ENCODE measurements at places on chromosomes 3 and 15.

DNA sequence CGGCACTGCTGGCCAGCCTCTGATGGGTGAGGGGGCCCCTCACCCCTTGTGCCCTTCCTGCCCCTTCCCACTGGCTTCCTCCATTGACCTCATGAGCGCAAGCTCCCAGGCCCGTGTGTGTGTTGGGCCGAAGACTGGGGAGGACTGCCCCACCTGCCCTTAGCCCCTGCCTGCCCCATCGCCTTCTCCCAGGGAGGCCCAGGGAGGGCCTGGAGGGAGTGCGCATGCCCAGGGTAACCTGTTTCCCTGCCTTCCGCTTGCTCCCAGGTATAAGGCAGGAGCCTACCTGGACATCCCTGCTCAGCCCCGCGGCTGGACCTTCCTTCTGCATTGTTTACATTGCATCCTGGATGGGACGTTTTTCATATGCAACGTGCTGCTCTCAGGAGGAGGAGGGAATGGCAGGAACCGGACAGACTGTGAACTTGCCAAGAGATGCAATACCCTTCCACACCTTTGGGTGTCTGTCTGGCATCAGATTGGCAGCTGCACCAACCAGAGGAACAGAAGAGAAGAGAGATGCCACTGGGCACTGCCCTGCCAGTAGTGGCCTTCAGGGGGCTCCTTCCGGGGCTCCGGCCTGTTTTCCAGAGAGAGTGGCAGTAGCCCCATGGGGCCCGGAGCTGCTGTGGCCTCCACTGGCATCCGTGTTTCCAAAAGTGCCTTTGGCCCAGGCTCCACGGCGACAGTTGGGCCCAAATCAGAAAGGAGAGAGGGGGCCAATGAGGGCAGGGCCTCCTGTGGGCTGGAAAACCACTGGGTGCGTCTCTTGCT is 8.8 kb downstream of the DLL4 start:
- no peak for DNase-seq

- DNase-seq = no peak
Measured at GRCh38 chr3:49132437-49133225, at the start of gene LAMB2. Gene LAMB2 (minus strand): TSS chr3:49133050. CDS start chr3:49132867, 183 bp downstream.

- DNase-seq = no peak
Measured at GRCh38 chr15:80455051-80455648, 51.0 kb downstream of the ARNT2 start.

DNA sequence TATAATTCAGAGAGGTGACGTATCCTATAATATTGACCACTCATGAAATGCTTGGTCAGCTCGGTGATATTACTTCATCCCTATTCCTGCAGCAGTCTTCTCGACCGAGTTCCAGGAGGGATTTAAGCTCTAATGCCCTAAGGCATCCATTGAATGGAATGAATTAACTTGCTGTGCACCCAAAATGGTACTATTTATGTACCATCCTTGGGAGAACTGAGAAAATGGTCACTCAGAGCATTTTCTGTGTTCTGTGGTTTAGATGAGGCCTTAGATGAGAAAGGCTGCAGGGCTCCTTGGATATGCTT is 638 bp downstream of the BLOC1S6 start:
- DNase-seq = no peak

GRCh38 chr3:149273096-149273751 is 51.6 kb upstream of the CP start:
- no peak for DNase-seq

DNA sequence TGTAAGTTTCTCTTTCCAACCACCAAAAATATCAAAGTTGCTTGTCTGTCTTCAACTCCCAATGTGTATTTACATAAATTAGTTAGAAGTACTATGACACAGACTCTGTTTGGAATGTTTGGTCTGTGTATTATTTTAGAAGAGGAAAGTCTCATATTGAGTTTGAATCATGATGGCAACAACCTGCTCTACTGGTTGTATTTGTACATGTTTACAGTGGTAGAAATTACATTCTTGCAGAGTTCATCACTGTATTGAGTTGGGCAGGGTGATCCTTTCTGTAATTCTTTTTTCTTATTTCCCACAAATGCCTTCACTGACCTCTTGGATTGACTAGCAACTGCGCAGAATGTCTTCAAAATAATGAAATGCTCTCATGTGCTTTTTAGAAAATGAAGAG is 149.6 kb downstream of the CHL1 start:
- DNase-seq = no peak

GRCh38 chr3:123805504-123805903 is 78.6 kb downstream of the MYLK start:
- no peak for DNase-seq

GRCh38 chr3:123637131-123637530 is 52.3 kb upstream of the HACD2 start:
- no peak for DNase-seq

DNA sequence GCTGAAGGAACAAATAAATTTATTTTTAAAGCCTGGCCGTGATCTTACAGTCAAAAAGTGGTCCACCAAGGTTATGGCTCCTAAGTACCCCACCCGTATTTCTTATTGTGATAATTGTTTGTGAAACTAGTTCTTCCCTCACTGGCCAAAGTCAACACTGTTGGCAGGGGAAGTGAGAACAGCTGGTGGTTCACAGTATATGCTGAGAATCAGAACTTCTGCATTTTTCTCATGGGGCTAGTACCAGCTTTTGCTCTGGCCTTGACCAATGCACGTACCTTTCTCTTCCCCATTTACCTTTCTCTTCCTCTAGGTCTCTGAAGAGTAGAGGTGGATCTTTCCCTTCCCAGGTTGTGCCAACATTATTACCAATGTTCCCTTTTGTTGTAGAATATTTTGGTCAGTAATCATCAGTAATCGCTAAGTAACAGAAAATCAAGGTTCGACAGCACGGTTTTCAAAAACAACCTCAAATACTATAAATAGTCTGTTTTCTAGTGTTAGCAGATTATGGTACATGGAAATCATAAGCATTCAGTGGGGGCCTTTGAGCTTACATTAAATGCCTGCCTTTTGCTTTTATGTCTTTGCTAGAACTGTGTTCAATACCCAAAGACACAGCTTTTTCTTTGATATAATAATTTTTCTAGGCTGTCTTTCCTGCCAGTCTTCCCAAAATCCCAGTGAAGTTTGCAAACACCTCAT is 268.0 kb downstream of the LPP start:
- no peak for DNase-seq

DNA sequence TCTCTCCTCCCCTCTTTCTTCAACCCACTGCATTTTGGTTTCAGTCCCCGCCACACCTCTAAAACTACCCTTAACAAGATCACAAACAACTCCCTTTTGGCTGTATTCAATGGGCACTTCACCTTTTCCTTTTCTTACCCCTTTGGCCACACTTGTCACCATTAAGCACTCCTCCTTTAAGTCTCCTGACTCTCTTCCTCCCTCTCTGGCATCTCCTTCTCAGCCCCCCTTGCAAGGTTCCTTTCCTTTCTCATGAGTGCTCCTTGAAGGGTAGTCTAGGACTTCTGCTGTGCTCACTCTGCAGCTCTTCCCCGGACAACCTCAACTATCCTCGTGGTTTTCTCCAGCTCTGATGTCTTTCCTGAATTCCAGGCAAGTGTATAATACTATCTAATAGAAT is 103.7 kb downstream of the RPL22L1 start:
- DNase-seq = no peak

GRCh38 chr3:150627557-150627956 is 24.4 kb downstream of the SELENOT start:
- DNase-seq = no peak

- peak; percentile 91 for DNase-seq
Measured at GRCh38 chr15:82108489-82109078, 62.8 kb upstream of the MEX3B start.

- DNase-seq = no peak
Measured at GRCh38 chr3:119590706-119591105, 7.0 kb upstream of the PLA1A start.

- no peak for DNase-seq
Measured at GRCh38 chr3:189099031-189099471, 72.7 kb upstream of the TPRG1 start.

DNA sequence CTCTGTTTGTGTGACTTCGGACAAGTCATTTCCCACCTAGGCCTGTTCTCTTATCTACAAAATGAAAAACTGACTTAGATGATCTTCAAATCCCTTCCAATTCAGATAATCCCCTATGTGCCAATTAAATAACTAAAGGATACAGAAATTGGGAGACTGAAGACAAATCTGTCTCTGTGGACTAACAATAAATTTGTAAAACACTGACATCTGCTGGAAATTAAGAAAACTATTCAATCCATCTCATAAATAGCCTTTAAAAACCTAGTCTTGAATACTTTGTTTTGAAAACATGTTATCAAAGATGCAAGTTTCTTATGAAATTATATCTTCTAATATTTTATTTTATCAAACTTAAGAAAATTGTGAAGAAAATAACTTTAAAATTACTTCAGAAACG is 38.3 kb downstream of the MTHFS start:
- no peak for DNase-seq

GRCh38 chr15:66766282-66767230 is 64.5 kb downstream of the SMAD6 start:
- no peak for DNase-seq

GRCh38 chr3:44061268-44061667 is 180.4 kb upstream of the TOPAZ1 start:
- no peak for DNase-seq

- no peak for DNase-seq
Measured at GRCh38 chr3:122313281-122313680, 11.8 kb upstream of the CSTA start.

DNA sequence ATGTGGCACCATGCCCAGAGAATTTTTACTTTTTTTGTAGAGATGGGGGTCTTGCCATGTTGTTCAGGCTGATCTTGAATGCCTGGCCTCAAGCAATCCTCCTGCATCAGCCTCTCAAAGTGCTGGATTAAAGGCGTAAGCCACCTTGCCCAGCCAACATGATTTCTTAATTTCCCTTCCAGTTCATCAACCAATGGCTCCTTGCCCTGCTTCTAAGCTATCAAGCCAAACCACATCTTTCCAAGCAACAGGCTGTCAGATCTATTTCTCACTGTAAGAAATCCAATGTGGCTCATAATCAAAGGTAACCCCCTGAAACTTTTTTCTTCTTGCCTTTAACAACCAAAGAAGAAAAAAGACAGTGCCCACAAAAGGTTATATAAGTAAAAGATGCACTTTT is 204.2 kb upstream of the ICE2 start:
- no peak for DNase-seq

GRCh38 chr3:61789861-61790260 is 228.5 kb downstream of the PTPRG start:
- no peak for DNase-seq

- DNase-seq = no peak
Measured at GRCh38 chr3:132368515-132368914, 48.8 kb upstream of the DNAJC13 start.

DNA sequence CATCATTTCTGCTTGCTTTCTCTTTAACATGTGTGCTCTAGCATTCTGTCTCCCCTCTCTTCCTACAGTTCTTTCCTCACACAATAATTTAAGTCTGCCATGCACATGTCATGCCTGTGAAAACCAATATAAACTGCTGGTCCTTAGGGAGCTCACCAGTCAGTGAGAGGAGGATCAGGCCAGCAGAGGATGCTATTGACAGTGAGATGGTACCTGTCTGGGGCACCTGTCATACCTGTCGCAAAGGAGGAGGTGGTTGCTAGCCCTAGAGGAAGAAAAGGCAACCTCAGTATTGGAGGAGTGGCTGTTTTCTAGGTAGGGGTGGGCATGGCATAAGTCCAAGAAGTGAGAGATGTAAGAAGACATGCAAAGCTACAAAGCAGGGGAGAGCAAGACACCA is 194.6 kb downstream of the GABRG3 start:
- DNase-seq = no peak

DNA sequence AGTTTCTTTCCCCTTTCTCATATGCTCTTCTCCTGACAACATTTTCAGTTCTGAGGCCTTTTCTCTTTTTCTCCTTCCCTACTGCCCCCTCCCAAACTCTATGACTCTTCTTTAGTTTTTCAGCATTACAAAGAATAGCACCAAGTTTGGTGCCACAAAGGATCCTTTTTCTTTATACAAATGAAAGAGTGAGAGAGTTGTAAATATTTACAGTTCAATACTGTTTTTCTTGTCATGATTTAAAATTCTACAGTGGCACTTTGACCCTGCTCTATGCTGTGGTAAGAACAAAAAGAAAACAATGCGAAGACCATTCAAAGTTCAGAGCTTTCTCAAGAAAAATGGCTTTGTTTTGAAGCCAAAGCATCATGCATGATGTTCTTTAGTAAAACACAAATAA is 667.9 kb upstream of the SGO1 start:
- DNase-seq = no peak

- no peak for DNase-seq
Measured at GRCh38 chr3:50203113-50203808, 1.8 kb upstream of the SLC38A3 start.

GRCh38 chr3:156604642-156605144 is 49.8 kb upstream of the SSR3 start:
- DNase-seq = no peak

- DNase-seq = no peak
Measured at GRCh38 chr3:36941658-36942057, 3.2 kb downstream of the TRANK1 start.

DNA sequence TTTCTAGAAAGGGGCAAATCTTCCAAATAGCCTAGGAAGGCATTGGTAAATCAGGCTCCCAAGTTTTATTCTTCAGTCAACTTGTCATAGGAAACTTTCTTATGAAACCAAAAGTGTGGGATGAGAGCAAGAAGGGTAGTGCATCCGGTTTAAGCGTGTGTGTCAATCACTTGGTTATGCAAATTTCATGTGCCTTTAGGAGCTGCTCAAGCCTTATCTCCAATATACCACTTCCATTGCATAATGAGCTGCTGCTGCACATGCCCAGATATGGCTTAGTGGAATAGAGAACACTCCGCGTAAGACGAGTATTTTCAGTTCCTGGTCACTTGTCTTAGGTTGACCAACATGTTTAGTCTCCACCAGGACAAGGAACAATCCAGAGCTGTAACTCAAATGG is 242.1 kb downstream of the CBLB start:
- no peak for DNase-seq

GRCh38 chr3:78878011-78878410 is 889.8 kb downstream of the ROBO1 start:
- DNase-seq = no peak
